NCI-H187 treated with DMSO at 0.1 percent for 48 hours (cell line): ENCODE measurements at places on chromosomes 16 and 17.

DNA sequence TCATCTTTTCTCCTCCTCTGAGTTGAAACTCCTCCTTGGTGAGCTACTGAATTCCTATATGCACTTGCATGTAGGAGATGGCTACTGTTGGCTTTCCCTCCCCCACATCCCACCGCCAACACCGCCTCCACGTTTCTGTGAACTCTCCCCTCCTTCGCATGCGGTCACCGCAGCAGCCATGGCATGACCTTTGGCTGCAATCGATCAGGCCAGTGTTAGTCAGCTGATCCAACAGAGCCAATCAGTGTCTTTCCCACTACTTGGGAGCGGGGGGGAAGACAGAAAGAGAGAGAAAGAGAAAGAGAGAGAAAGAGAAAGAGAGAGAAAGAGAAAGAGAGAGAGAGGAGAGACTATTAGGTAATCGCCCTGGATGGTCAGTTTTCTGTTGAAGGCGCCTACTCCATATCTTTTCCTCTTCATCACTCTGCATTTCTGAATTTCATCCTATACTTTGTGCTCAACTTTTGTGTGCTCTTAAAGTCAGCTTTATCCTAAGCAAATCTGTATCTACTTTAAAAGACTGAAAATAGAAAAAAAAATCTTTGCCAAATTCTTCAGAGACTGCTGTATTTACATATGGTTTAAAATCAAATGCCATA lies 22.7 kb downstream of the ASGR1 start:
- no peak for DNase-seq

- no peak for DNase-seq
Observed at GRCh38 chr17:76640550-76641380, 2.8 kb downstream of the ST6GALNAC1 start.

DNA sequence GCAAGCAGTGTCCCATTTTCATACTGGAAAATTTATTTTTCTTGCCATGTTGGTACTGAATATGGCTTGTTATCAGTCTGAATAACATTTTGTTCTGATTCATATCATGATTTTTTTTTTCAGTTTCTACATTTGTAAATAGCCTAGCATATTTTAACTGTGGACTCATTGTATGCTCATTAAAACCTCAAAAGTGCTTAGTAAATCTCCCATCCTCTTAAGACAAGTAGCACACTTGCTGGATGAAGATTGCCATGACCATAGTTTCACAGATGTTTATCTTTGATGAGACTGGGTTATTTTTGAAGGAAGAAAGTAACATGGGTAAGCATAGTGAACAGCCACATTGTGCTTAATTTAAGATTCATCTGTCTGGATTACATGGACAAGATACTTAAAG lies 878 bp downstream of the KRT10 start:
- DNase-seq, result no peak

- no peak for DNase-seq
Observed at GRCh38 chr17:596763-597644, 117.6 kb downstream of the VPS53 start.

- no peak for DNase-seq
Observed at GRCh38 chr16:622920-623280, 7.9 kb upstream of the WFIKKN1 start.

GRCh38 chr17:65456368-65457151 lies 104.9 kb downstream of the AXIN2 start:
- no peak for DNase-seq

DNA sequence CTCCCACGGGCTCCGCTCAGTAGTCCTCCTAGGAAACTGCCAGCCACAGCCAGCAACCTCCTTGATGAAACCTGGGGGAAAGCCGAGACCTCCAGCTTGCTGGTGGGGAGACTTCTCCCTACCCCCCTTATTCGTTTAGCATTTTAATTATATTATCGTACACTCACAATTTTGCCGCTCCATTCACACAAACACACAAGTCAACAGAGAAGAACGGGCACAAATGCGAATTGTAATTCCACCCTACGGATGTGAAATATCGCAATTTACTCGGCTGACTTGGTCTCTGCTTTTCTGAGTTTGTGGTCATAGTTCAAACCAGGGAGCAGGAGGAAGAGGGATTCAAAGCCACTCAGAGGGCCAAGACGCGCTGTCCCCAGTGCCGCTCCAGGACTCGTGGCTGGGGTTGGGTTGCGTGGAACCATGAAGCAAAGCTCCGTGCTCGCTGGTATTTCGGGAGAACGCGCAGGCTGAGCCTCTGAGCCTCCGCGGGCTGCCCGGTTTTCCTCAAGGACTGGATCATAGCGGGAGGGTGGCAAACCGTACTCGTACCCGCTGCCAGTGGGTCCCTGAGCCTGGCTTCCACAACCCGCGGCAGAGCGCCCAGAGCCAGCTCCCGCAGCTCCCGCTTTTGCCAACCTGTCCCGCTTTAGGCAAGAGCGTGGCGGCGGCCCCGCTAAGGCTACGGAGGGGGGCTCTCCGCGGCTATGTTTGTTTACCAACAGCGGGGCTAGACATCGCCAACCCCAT lies 2.0 kb downstream of the LHX1 start:
- no peak for DNase-seq

- no peak for DNase-seq
Observed at GRCh38 chr17:18185391-18185790, 1.8 kb downstream of the ALKBH5 start.

DNA sequence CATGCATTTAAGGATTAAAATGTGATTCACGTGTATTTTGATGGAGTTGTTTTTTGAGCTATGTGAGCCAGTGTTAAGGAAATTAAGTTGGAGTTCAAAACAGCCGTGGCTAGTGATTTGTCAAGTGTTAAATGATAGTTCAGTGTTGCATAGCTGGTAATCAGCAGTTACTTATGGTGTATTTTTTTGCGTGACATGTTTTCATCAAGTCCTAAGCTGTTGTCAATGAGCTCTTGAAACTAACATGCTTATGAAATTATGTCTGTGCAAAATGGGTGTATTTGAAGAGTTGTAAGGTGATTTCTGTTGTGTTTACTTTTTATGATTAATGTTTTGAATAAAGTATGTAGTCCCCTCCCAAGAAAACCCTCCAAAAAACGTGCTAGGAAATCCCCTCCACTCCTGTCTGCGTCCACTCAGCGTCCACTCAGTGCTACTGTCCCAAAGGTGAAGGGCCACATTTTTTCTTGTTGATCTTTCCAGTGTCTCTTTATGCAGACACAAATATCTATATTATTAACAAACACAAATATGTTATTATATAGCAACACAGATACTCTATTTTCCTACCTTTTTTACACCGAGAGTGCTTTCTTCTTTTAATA lies 30.0 kb downstream of the USP10 start:
- DNase-seq, result no peak

DNA sequence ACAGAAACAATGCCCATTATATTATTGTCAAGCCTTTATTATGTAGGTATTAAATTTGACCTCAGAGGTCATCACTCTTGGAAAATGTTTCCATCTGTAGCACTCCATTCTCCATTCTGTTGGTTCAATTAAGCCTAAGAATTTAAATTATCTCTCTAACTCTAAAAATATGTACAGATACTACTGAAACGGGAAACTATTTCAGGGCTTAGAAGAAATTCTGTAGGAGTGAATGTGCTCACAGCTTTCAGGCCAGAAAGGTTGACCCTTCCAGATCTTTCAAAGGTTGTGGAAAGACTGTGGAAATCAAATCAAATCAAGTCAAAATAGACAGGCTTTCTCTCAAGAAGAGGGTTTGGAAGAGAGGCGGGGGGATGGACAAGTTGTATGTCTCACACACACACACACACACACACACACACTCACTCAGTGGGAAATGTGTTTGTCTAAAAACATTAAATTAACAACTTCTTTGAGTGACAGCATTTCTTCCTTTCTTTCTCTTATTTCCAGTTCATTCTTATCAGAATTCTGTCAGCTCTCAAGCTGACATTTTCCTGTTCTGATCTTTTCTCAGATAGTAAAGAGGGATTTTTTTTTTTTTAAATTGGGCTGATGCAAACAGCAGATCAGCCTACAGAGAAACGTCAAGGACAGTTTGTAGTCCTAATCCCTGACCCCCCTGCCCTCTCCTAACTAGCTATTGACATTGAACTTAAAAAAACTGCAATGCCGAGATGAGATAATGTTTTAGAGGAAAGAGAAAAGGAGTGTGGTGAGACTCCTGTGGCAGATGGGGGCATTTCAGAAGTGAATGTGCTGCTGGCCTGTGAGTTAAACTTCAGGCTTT lies 139.0 kb upstream of the ZFHX3 start:
- no peak for DNase-seq

GRCh38 chr17:80861892-80862291 lies 129.7 kb upstream of the CHMP6 start:
- peak; percentile 53 for DNase-seq

- no peak for DNase-seq
Observed at GRCh38 chr17:1488826-1489270, 3.6 kb downstream of the MYO1C start.

DNA sequence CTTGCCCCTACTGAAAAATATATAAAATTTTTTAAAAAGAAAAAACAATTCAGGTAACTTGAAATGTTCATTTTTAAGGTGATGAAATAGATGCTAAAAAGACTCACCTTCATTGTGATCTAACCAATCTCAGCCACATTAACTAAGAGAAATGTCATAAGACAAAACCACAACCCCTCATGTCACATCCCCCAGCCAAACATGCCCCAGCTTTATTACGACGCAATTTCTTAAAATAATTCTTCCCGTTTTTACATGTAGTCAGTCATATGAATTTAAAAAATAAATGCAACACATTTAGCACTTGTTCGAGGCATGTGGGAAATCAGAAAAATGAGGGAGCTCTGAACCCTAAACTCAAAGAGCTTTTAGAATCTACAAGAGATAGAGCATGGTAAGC lies 9.5 kb downstream of the AMFR start:
- DNase-seq, result no peak

DNA sequence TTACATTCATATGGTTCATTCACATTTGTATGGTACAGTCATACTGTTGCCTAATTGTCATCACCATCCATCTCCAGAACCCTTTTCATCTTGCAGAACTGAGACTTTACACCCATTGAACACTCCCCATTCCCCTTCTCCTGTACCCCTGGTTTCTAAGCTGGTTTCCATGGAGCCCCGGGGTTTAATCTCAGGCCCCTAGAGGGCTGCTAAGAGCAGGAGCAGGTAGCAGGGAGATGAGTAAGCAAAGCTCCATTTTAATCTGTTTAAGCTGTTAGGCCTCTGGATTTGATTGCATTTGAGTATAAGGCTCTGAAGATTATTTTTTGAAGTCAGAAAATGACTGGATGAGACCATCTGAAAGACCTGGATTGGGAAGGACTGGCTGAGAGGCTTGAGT lies 68.5 kb upstream of the RPL38 start:
- DNase-seq, result no peak
